ENCODE measurements at places on chromosomes 6 and 20. TPM values are rescaled to one million over a fixed set of nuclear protein-coding genes. Genes with fewer than 3 reads are reported as not detected.

GRCh38 chr6:43078691-43079090 is 2.6 kb downstream of the PTK7 start:
- DNase-seq: no peak

DNA sequence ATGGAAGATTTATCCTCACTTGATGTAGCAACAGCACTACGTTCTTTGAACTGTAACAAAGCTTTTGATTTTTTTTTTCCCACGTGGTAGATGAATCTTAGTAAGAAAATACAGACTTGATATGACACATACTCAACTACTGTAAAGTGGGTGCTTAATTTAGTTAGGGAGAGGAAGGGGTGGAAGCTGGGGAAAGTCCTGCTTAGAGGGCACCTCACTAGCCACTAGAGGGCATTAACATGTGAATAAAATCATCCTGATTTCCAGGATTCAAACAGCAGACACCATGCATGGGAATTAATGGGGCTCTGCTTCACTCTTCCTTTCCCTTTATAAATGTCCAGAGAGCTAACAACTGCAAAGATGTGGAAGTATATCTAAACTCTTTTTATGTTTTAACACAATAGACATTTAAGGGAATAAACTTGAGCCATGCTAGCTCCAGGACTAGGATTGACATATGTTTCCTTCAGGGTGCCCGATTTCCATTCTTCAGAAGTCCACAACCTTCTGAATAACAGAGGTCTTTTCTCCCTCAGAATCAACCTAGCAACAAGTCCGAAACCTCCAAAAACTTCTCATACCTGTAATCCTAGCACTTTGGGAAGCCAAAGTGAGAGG is 250.1 kb downstream of the ATXN1 start:
- DNase-seq: no peak

GRCh38 chr20:52777171-52777570 is 195.0 kb upstream of the TSHZ2 start:
- no peak for DNase-seq

- no peak for DNase-seq
Measured at GRCh38 chr20:33947709-33948295, 45.9 kb upstream of the RALY start.

HSPA1L gene
- 1.1 TPM for total RNA-seq
